Right ventricle myocardium superior (tissue), 1 donor: ENCODE measurements at places on chromosomes 4 and X. TPM values are rescaled to one million over a fixed set of nuclear protein-coding genes. Genes with fewer than 3 reads are reported as not detected.

DNA sequence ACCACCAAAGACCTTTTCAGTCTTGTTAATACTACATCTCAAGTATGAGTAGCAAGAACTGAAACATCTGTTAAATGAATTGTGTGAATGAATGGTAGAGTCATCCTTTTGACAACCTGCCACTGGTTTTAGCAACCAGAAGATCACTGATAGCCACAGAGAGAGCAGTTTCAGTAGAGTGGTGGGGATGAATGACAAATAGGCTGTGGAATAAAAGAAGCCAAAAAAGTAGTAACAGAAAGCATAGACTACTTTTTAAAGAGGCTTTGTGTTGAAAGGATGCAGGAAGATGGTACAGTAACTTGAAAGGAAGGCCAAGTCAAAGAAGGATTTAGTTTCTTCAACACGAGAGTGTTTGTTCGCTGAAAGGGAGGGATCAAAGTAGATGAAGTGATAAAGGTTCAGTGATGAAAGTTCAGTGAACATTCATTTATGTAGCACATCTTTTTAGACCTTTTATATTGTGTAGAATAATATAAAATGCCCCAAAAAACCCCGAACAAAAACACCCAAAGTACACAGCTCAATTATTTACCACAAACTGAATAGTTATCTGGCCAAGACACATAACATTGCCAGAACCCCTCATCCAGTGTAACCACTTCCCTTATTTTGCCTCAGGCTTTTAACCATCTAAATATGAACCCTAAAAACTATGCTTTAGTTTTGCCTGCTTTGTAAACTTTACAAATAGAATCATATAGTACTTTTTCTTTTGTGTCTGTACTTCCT is 40.1 kb upstream of the EIF1AX start:
- no peak for DNase-seq

DNA sequence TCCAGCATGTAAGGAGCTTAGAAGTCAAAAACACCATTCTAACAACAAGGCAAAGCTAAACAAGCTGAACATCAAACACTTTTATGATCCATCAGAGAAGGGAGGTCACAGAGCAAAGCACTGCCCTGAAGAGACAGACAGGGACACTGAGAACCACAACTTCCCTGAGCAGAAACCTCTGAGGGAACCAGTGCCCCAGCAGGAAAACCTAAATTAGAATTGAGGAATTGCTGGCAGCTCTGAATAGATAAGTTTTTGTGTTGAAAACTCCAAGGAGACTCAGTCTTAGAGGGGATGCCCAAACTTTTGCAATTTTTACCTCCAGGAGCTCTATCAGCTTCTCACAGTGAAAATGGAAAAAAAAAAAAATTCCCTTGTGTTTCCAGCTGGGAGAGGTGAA is 83.0 kb upstream of the MAPK10 start:
- DNase-seq = no peak

DNA sequence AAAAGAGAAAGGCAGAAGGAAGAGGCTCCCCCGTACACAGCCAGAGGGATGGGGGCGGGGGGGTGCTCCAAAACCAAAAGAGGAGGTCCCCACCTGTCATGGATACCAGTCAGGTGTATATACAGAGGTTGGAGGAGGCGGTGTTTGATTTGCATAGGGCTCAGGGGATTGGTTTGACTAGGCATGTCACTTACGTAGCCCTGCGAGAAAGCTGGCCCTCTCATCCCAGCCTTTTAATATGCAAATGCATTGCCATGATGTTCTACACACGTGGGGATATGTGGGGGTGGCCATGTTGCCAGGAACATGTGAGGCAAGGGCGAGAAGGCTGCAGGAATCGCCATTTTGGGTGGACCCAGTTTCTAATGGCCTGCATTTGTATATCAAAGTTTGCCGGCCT is 38.6 kb downstream of the TMEM150C start:
- no peak for DNase-seq

DNA sequence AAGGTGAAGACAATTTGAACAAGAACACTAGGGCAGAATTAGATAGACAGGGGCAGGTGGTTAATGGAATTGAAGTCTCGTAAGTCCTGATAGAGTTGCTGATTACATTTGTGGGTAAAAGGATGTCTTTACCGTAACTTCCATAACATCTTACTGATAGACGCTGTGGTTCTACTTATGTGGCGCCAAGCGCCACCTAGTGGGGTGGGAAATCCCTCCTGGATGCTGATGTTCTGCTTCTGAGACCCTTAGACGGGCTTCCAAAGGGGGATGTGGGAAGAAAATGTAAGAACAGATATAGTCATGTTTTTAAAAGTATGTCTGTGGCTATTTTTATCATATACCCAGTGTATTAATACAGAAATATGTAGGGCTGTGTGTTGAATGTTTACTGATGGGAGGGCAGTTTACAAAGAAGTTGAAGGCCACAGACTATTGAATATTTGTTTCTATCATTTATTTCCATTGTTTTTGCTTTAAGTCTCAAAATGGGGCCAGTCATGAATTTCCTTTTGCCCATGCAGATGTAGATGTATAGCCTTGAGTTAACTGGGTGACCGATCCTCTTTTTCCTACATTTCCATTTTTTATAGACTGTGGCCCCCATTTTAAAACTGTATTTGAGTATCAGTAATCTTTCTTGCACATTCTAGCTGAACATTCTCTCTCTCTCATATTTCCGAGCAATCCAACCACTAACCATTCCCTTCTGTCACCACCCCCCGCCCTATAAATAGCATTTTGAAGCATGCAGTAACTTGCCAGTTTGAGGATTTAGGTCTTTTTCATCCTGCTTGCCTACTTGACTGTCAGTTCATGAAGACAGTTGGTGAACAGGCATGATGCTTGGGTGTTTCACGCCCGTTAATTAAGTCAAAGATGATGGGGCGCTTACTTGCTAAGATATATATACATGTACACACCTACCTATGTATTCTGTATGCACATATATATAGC is 12.1 kb upstream of the TLR8 start:
- peak; percentile 48 for DNase-seq

DNA sequence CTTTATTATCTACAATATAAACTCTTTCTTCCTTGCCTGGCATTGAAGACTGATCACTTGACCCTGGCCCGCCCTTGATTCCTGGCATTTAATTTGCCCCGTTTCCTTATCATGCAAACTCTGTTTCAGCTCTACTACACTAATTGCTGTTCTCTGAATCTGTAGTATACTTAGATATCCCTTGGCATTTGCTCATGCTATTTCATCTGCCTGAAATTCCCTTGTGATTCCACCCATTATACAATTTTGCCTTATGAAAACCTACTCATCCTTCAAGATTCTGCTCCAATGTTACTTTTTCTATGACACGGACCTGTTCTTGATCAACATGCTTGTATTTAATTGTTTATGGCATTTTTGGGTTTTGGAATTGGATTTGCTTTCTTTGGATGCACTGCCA is 459.9 kb upstream of the AMOT start:
- DNase-seq = no peak

DNA sequence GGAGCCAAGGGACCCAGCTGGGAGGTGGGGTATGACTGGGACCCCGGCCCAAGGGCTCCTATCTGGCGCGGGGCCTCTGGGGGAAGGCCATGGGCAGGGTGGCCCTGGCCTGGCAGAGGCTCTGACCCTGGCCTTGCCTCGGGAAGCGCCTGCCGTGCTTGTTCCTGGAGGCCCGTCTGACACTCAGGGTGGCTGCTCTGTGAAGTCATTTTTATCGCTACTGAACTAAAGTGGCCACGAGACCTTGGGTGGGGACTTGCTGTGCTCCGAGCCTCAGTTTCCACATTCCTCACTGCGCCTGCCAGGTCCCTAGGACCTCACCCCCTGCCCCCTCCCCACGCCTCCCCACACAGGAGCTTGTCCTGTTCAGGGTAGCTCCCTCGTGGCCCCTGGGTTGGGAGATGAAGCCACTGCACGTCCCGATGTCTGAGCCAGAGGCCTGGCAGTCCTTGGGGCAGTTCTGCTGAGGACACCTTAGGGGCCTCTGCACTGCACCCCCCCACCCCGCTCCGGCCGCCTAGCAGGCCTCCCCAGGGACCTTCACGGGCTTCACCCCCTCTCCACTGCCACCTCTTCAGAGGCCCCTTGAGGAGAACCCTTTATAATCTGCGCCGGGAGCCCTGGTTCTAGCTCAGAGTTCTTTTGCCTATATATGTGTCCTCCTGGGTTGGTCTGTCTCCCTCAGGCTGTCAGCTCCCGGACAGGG is 639 bp upstream of the SORCS2 start:
- DNase-seq = no peak

The FANCB gene
- 0.35 TPM for total RNA-seq
